ENCODE measurements at places on chromosomes 4 and X.

DNA sequence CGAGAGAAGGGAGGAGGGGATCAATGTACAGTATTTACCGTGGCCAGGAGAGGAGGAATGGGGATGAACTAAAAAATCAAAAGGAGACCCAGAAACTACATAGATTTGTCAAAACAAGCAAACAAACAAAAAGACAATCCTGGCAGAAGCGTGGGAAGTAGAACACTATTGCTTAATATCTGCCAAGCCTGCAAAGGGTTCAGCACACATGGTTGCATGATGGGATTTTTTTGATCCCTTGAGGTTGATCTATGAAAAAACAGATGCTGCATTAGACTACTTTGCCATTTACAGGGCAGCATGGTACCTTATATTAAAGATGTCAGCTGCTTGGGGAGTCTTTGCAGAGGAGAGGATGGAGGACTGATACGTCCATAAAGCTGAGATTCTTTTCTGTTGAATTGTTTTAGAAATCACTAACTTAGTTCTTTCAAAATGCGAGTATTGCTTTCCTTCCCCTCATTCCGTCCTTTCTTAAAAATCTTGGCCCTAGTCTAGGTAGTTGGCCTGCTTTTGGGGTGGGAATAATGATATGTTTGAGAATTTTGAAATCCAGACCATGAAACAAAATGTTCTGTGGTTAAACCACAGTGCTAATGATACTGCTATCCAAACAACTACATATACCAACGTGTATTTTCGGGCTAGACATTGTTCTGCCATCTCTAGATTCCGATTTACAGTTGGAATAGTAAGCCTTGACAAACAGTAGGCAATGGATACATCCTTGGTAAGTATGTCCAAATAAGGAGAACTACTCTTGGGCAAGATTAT, 39.6 kb upstream of the TMEM150C start:
- DNase-seq: no peak

DNA sequence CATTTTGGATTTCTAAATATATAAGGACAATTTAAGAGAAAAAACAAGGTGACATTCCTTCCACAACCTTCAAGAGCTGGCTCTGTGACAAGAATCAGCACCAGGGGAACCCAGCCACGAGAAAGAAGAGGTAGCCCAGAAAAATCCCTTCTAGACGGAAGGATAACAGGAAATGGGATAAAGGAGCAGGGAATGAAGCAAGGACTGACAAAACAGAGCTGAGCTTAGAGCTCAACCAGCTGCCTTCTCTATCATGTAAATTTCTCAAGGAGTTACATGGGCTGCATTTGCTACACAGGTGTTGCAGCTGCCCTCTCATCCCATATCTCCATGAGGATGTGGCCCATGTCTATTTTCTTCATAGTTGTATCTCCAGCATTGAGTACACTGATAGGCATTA, 154.2 kb upstream of the PRDX4 start:
- no peak for DNase-seq

DNA sequence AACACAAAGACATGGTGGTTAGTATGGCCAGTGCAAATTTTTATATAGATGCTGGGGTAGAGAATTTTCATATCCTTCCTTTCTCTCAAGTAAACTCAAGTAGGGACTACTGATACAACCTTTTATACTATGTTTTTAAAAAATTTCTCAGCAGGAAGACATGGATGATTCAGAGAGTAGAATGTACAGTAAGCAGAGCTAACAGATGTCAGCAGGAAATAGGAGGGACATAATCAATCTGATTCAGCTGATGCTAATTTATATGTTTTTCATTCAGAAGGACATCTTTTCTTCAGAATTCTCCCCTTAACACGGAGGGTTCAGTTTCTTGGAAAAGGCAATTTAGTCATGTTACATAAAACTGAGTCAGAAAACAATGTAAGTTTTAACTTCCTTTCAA, 95.4 kb downstream of the GRIA2 start:
- no peak for DNase-seq

DNA sequence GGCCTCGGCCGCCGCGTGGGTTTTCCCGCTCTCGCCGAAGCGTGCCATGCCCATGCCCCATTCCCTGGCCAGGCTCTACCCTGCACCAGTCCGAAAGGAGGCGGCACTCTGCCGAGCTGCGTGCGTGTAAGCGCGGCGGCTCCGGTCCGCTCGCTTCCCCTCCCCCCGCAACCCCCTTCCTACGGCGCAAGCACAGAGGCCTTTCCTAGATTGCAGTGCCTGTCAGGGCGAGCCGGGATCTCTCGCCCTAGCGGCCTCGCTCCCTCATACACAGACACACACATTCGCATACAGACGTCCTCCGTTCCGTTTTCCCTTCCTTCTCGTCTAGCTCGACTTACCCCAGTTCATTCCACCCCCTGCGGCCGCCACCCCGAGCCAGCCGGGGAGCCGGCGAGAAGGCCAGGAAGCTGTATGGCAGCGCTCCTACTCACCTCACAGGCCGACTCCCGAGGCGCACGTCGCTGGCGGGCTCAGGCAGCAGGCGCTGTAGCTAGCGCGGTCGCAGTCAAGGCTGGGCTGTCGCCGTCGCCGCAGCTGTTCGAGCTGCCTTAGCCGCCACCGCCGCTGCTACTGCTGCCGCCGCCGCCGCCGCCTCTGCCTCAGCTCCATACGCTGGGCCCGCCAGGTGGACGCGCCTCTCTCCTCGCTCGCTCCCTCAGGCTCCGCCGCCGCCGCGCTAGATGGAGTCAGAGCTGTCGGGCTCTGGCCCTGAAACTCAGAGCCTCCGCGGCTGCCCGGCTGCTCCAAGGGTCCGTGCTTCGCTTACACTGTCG, 615 bp downstream of the NEXMIF start:
- DNase-seq: no peak

- DNase-seq: no peak
Observed at GRCh38 chr4:121597346-121597934, 99.3 kb downstream of the ANXA5 start.

DNA sequence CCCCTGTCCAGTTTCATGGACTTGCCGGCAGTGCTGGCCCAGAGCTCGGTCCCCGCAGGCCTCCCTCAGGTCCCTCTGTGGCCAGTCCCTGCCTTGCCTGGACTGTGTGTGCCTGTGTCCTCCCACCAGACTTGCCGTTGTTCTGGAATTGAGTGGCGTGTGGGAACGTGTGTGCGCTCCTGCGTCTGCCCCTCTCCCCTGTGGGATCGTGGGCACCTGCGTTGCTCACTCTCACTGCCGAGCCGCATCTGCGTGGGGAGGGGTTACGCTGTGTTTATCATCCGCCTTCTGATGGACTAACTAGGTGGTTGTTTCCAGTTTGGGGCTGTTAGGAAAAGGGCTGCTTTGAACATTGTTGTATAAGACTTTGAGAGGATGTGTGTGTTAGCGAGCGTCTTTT, 21.2 kb downstream of the PCGF3 start:
- DNase-seq: no peak

DNA sequence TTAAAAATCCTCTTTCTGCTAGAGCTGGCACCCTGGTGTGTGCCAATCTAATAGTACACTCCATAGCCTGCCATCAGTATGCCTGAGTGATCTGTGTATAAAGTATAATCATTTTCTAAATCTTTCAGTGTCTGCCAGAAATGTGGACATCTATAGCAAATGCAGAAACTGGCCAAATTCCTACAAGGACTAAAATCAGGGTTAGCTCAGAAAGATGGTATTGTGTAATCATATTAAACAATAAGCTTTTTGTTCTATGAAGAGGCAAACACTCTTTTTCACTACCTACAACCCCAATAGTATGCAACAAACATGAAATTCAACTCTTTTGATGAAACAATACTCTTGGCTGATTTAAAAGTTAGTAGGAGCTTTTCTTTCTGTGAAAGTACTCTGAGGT, 7.7 kb upstream of the TXLNG start:
- DNase-seq: no peak

DNA sequence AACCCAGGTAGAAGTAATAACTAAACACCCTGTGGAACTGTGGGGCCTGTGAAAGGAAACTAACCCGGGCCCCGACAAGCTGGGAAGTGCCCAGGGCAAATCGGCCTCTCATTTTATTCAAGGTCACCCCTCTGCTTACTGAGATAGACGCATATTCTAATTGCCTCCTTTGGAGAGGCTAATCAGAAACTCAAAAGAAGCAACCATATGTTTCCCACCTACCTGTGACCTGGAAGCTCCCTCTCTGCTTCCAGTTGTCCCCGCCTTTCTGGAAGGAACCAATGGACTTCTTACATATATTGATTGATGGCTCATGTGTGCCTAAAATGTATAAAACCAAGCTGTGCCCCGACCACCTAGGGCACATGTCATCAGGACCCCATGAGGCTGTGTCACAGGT, 23.1 kb upstream of the DHRSX start:
- no peak for DNase-seq

GRCh38 chrX:6227935-6228334, 732 bp downstream of the NLGN4X start:
- no peak for DNase-seq

- no peak for DNase-seq
Observed at GRCh38 chrX:137362583-137362982, 203.3 kb upstream of the ZIC3 start.

DNA sequence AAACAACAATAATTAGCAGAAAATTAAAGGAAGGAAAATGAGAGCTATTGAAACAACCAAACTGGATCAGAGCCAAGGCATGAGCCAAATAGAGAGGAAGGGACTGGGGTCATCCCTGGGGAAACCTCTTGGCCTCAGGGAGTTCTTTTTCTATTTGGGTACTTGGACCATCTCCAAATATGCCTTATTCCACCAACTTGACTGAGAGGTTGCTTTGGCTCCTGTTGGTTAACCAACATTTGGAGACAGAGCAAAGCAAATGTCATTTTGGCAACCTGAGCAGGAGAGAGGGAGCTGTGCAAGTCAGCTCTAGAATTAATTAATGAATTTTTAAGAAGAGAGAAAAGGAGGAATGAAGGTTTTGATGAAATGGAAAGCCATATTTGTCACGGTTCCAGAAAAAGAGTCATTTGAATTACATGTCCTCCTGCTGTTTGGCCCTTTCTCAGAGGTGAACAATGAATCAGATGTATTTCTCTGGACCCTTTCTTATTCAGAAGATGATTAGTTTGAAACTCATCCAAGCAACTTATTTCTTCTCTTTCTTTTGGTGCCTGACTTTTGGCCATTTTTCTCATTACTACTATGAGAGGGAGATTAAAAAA, 119.1 kb downstream of the CNKSR2 start:
- no peak for DNase-seq

- no peak for DNase-seq
Observed at GRCh38 chr4:57378766-57379165, 268.6 kb upstream of the IGFBP7 start.

- DNase-seq: no peak
Observed at GRCh38 chrX:8731559-8732395, at the start of gene ANOS1. TSS of gene ANOS1 (minus strand) at chrX:8732137. CDS start at chrX:8732036, 101 bp downstream.

DNA sequence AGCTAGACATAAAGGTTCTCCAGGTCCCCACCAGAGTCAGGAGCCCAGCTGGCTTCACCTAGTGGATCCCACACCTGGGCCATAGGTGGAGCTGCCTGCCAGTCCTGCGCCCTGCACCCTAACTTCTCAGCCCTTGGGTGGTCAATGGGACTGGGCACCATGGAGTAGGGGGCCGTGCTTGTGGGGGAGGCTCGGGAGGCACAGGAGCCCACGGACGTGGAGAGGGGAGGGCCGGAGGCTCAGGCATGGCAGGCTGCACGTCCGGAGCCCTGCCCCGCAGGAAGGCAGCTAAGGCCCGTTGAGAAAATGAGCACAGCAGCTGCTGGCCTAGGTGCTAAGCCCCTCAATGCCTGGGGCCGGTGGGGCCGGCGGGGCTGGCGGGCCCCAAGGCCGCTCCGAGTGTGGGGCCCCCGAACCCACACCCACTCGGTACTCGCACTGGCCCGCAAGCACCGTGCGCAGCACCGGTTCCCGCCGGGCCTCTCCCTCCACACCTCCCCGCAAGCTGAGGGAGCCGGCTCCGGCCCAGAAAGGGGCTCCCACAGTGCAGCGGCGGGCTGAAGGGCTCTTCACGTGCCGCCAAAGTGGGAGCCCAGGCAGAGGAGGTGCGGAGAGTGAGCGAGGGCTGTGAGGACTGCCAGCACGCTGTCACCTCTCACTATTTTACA, 291.1 kb downstream of the KLHL4 start:
- DNase-seq: no peak

GRCh38 chr4:86948276-86948675, 13.5 kb downstream of the AFF1 start:
- no peak for DNase-seq

DNA sequence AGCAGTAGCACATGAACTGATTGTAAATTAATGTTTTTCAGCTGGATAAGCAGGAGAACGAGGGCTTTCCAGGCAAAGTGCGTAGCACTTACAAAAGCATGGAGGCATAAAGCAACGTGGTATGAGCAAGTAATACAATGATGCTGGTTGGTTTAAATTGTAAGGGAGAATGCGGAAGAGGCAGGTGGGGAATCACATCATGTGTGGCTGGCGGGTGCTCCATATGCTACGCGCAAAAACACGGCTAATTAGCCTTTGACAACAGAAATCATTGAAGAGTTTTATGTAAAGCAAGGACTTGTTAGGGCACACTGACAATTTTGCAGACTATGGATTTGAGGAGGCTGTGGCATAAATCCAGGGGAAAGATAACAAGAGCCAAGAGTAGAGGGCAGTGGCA, 14.6 kb downstream of the SYTL4 start:
- DNase-seq: no peak

- no peak for DNase-seq
Observed at GRCh38 chr4:30443289-30443688, 276.9 kb upstream of the PCDH7 start.

DNA sequence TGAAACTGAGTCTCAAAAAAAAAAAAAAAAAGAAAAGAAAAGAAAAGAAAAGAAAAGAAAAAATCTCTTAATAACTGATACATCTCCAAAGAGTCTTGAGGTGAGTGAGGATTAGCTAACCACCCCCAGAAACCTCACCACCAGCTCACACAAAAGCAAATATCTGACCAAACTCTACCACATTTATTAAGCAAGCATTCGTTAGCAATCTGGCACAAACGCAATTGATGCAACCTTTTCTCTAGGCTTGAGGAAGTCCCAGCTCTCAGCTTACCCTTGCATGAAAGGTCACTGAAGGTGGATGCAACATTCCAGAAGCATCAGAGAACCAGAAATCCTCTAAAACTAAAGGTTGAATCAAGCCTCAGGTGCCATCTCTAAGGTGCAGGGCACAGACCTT, 231.9 kb upstream of the BCOR start:
- DNase-seq: no peak

- DNase-seq: peak; percentile 80
Observed at GRCh38 chrX:109848461-109849050, 115.5 kb upstream of the ACSL4 start.

DNA sequence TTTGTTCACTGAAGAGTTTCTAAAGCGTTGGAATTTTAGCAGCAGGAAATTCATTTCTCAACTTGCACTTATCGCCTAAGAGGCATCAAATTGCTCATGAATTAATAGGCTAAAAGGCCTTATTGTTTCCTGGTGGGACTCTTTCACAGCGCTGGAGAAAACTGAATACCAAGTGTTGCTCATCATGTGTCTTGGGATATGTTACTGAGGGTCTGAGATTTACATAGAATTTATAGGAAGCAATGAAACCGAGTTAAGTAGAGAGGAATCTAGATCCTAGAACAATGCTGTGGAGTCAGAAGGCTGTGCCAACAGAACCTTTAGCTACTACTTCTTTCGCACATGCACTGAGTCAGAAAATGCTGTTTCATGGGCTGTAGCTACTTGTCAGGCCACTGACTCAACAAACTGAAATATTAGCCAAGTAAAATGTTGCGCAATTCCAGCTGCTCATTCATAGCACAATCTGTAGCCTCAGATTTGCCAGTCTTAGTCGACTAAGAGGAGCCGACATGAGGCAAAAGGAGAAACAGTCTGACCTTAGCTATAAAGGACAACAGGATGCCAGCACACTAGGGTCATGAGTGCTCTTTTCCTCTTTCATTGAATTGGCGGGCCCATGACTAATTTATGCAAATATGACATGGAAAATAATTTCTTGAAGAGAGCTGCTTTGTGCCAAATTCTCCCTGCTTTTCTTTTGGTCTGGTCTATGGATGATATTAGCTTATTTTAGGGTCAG, 35.9 kb upstream of the CXCL8 start:
- peak; percentile 97 for DNase-seq

All from OCI-M1 (cell line).